ENCODE measurements at places on chromosomes 16 and 17. TPM values are rescaled to one million over a fixed set of nuclear protein-coding genes. Genes with fewer than 3 reads are reported as not detected.

The UTS2R gene
- total RNA-seq: not detected

The GP1BA gene
- total RNA-seq: not detected

The APOH gene
- not detected for total RNA-seq

The GCGR gene
- total RNA-seq: 12.4 TPM

The CFAP119 gene
- 9.6 TPM for total RNA-seq

The TBC1D3C gene
- total RNA-seq: not detected

The ZNF768 gene
- 31.5 TPM for total RNA-seq

The HAP1 gene
- 1.8 TPM for total RNA-seq

The HASPIN gene
- total RNA-seq: not detected

The RUNDC1 gene
- 10.7 TPM for total RNA-seq

The CPHXL gene
- total RNA-seq: not detected

The CAPN15 gene
- 91.5 TPM for total RNA-seq

The KRTAP2-2 gene
- not detected for total RNA-seq

The HOXB1 gene
- not detected for total RNA-seq

The CLEC18A gene
- total RNA-seq: 2.1 TPM

The USP43 gene
- 0.84 TPM for total RNA-seq

The SRCIN1 gene
- total RNA-seq: 0.44 TPM

The SCIMP gene
- total RNA-seq: 2.0 TPM

The MYH1 gene
- not detected for total RNA-seq

The SLC9A5 gene
- 1.3 TPM for total RNA-seq

The SLC52A1 gene
- not detected for total RNA-seq

The KRTAP4-6 gene
- total RNA-seq: not detected

The KRT24 gene
- total RNA-seq: 0.20 TPM

Measured in tibial nerve (tissue), 4 donors.